Karpas-422 (cell line): ENCODE measurements at places on chromosomes 2 and 18.

DNA sequence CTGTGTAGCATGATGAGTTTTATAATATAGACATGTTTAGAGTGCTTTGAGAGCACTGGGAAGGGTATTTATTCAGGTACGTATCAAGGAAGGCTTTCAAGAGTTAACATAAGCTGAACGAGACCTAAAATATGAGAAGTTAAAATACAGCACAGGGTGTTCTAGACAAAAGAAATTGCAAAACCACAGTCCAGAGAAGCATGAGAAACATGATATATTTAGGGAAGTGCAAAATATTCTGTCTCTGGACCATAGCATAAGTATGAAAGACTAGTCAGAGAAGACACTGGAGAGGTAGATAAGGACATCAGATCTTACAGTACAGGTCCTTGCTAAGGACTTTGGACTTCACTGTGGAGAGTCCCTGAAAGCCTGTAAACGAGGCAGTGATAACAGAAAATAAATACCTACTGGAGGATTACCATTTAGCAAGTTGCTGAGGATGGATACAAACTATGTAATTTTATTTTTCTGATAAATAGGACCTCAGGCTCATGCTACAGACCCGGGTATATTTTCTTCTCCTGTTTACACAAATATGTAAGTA, 43.7 kb downstream of the FSIP2 start:
- no peak for DNase-seq

- DNase-seq, result no peak
These were observed 342.9 kb upstream of the ACVR2A start for GRCh38 chr2:147501968-147502367.

GRCh38 chr2:84856787-84857186, 24.1 kb downstream of the TRABD2A start:
- DNase-seq, result peak; percentile 82

DNA sequence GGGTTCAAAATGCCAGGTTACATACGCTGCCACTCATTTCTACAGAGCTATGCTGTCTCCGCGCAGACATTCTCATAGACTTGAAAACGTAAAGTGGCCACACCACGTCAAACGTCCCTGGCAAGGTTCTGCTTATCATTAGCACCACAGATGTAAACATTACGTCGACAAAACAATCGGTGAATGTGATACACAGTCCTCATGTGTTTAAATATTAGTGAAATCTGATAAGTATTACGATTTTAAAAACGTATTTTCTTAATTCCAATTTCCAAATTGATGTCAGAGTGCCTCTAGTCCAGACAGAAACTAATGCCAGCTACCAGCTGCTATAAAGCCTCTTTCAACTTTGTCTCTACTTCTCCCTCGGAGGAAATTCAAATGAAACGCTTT, 1.2 kb downstream of the STK17B start:
- DNase-seq, result peak; percentile 85

- DNase-seq, result no peak
These were observed 1499.4 kb downstream of the SUCLG1 start for GRCh38 chr2:82959727-82960126.

DNA sequence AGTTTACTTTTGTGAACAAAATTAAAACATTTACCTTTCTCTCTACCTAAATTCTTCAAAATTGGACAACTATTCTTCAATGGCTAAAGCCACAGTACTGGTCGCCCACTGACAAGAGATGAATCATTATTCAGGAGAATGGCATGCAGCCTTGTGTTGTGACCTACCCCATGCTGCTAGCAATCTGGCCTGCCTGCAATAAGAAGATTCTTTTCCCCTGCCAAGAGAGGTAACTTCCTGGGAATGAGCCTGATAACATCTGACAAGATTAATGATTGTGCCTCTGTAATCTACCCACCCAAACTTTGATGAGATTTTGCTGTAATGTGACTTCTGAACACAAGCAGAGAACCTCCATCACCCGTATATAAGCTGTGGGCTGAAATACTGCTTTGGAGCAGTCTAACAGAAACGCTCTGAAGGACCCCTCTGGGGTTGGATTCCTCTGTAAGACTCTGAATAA, 47.0 kb upstream of the ST3GAL5 start:
- DNase-seq, result no peak

DNA sequence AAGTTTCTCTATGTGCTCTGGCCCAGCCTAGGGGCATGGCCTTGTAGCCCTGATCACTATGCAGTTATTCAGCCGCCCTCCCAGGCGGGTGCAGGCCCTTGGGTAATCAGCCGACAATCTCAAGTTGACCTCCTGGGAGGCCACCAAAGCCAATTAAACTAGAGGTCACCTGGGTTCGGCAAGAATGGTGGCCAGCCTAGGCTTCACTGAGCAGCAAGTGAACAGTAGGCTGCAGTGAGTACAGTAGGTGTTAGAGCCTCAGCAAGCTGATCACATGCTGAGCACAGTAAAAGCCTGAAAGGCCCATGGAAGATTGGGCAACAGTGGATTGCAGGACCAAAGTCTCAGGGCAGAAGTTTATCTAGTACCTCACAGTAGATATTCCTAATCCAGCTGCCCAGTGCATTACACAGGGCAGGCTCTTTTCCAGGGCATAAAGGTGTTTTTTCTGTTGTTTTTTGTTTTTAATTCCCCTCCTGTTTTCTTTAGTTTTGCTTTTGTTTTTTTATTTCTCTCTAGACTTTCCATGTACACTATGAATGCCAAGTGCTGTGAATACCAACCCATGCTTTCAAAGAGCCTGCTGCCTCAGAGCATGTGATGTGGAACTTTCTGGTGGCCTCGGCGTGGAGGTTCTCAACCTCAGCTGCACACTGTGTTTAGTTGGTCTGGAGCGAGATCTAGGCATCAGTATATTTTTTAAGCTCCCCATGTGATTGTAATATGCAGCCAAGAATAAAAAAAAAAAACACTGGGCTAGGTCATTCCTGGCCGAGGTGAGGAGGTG, 55.9 kb upstream of the ATL2 start:
- no peak for DNase-seq

DNA sequence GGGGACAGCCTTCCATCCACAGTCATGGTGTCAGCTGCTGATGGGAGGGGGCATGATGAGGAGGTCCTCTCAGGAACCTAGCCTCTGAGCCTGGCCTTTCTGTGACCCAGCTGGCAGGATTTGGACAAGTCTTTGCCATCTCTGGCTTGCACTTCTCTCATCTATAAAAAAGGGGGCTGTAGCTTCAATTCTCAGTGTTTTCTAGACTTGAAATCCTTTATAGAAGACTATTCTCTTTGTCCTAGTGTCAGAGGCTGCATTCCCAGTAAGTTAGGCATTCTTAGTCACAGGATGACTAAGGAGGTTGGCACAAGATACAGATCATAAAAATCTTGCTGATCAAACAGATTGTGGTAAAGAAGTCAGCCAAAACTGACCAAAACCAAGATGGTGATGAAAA, 958.5 kb downstream of the CNTNAP5 start:
- DNase-seq, result no peak

- DNase-seq, result no peak
These were observed 21.3 kb downstream of the PDCD1 start for GRCh38 chr2:241837197-241837965.

GRCh38 chr2:200380091-200380561, 73.6 kb downstream of the SPATS2L start:
- DNase-seq, result peak; percentile 62

DNA sequence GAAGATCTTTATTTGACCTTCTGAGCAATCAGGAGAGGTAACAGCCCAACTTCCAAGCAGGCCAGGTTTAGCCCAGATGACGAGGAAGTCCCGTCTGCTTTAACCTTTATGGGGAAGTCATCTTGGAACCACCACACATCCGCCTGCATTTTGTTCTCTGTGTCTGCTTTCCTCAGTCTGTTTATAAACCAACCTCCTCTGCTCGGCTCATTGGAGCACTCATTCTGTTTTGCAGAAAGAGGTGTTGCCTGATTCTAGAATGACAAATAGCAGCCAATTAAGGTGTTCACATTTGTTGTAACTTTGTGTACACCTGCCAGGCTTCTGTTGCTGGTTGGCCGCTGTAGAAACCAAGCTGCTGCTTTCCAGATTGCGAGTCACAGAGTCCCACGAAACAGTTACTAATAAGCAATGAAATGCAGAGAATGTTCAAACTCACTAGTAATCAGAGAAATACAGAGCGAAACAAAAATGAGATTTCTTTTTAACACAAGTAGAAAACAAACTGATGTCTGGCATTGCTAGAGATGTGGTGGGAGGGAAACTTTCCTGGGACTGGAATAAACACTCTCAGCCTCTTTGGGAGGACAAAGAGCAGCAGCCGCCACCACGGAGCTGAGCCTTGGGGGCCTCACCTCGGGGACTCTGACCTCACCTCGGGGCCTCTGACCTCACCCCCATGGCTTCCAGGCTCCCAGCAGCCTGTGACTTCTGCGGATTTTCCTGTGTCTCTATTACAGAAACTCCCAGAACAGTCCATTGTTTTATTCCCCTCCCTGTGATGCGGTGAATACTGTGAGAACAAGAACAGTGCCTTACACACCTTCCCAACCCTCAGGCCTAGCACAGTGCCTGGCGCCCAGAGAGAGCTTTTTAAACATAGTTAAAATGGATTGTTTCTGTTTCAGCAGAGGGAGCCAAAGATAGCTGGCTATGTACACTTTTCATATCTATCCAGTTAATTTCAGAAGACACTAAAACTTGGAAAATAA, 64.0 kb downstream of the MBP start:
- peak; percentile 52 for DNase-seq

- DNase-seq, result no peak
These were observed 221.6 kb downstream of the DLGAP1 start for GRCh38 chr18:4233468-4233867.

GRCh38 chr18:31685097-31686082, 1.0 kb upstream of the B4GALT6 start:
- peak; percentile 78 for DNase-seq

DNA sequence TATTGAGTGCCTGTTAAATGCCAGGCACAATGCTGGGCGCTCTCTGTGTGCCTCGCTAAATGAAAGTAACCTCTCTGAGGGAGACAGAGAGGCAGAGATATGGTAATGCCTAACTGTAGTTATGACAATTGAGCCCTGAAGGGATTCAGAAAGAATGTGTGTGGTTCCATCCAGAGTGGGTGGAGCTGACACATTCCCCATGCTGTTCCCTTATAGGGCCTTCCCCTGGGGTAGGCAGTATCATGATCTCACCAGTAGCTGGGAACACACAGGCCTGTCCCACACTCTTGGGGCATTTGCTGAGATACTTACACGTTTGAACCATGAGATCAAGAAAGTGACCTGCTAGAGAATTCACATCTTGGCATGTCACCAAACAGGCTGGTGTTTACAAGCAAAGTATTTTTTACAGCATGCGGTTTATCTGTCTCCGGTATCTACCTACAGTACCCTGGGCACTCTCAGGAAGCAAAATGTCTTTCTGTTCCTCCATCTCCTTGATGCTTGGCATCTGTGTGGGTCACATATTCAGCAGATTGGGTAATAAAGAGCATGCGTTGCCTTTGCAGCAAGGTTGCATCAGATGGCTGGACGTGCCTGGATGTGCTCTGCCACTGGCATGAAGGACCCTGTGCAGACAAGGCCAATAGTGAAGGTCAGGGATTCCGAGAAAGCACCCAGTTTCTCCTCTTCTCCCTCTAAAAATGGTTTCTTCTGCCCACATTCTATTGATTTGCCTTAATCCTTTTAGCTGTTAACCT, 9.4 kb downstream of the CTIF start:
- DNase-seq, result no peak

GRCh38 chr18:10197097-10197496, 257.3 kb upstream of the APCDD1 start:
- DNase-seq, result no peak

DNA sequence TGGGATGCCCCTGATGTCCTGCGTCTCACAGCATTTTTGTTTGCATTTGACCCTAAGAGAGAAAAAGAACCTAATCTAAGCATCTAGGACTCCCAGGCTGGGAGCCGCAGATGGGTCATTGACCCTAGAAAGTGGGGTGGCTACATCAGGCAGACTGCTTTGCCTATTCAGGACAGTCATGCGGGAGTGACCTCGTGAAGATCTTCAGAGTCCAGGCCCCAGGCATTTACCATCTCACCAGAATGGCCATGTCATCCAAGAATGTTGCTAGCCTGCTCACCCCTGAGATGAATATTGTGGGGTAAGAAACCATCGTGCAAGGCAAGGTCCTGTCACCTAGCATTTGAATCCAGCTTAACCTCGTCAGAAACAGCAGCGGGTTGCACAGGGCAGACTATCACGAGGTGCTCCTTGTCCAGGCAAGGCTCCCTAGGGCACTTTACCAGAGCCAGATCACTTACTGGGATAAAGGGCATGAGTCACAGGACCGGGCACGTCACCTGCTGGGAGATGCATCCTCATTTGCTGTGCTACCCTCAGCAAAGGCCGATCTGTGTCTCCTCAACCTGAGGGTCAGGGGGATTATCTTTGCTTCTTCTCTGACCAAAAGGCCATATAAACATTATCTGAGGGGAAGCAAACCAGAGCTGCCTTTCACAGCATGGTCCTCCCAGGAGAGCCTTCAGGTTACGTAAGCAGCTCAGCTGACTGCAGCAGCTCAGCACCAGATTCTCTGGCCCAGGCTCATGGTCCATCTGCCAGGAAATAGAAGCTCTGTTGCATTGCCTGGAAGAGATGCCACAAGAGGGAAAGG, 162.3 kb downstream of the ACKR3 start:
- DNase-seq, result no peak

- no peak for DNase-seq
These were observed 293.0 kb downstream of the RDH14 start for GRCh38 chr2:18267501-18267900.

DNA sequence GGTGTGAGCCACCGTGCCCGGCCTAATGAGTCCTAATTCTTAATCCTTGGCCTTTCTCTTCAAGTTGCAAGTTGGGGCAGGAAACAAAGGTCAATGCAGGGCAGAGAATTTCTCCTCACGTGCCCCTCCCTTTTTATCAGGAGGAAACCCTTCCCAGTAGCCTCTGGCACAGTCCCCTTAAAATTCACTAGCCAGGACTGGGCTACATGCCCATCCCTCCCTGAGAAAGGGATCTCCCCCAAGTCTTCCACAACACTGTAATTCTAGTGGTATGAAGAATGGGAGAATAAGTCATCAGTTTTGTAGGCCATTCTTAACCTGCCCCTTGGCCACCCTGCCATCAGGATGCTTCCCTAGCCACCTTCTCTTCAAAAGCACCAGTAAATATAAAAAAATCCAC, 42.2 kb downstream of the ARID5A start:
- DNase-seq, result no peak

DNA sequence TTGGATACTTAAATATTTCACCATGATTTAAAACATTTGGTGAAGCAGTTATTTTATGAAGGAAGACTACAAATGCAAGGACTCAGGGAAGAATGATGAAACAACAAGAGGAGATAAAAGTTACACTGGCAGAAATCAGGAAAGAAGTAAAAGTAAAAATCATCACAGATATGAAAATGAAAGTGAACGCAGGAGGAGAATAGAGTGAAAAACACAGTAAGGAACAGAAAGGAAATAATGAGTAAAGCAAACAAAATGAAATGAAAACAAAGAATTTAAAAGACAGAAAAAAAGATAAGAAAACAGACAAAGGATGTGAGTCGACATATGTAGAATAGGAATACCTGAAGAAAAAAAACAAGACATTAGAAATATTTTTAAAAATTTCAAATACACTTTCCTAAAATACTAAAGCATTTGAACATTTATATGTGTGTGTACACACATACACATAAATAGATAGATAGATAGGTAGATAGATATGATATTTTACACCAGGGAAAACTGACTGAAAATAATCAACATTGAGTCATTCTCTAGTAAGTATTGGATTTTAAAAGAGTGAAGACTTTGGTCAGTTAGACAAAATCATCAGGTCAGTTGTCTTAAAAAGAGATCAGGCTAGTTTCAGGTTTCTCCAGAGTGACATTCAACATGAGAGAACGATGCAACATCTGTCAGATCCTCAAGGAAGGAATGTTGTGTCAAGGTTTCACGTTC, 12.1 kb upstream of the KDSR start:
- no peak for DNase-seq

- DNase-seq, result no peak
These were observed 176.8 kb upstream of the LRP1B start for GRCh38 chr2:142307616-142308115.
